ENCODE measurements at places on chromosomes 7 and 10. TPM values are rescaled to one million over a fixed set of nuclear protein-coding genes. Genes with fewer than 3 reads are reported as not detected.

GDF2 gene
- not detected for total RNA-seq

GBX1 gene
- not detected for total RNA-seq

LRIT1 gene
- total RNA-seq = not detected

GRCh38 chr10:70404787-70405036, 767 bp downstream of the EIF4EBP2 start:
- DNase-seq = no peak
- H3K27me3 ChIP-seq = no peaks in the 10 kb centered on the region
- no peak overlapping the region for H3K27ac ChIP-seq
- peaks cover 29% of the 10 kb centered on the region for H3K36me3 ChIP-seq

DNA sequence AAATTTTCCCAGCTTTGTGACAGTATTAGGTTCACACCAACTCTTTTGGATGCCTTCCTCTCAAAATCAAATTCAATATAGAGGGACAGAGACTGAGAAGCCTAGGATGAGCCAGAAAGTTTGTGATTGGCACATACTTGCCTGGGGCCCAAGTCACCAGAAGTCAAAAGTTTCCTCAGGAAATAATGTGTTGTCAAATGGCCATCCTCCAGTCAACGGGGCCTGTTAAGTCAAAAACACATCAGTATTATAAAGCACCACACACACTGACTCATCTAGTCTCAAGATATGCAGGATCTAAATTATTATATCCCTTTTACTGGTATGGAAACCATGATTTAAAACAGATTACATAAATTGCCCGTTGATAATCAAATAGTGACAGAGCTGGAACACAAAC, 158.1 kb downstream of the AHR start:
- H3K4me1 ChIP-seq = no peaks in the 10 kb centered on the region
- H3K27me3 ChIP-seq = no peaks in the 10 kb centered on the region
- peaks cover 17% of the 10 kb centered on the region for H3K36me3 ChIP-seq
- no peak for DNase-seq

Measured in H9 (cell line).